Panc1 (cell line): ENCODE measurements at places on chromosomes 6 and 20. TPM values are rescaled to one million over a fixed set of nuclear protein-coding genes. Genes with fewer than 3 reads are reported as not detected.

Gene EYA2
- 1.9 TPM for total RNA-seq

Gene AURKA
- 115 TPM for total RNA-seq

Gene LST1
- not detected for total RNA-seq

Gene YIPF3
- total RNA-seq, result 81.8 TPM

Gene ADGRF5
- 0.18 TPM for total RNA-seq

Gene POPDC3
- 29.2 TPM for total RNA-seq

Gene KCNK16
- not detected for total RNA-seq
